ENCODE measurements at places on chromosomes 3 and 15. TPM values are rescaled to one million over a fixed set of nuclear protein-coding genes. Genes with fewer than 3 reads are reported as not detected.

The PLAAT1 gene
- 0.56 TPM for total RNA-seq

The RPL22L1 gene
- 108 TPM for total RNA-seq

The CRELD1 gene
- total RNA-seq: 49.6 TPM

The LRTM1 gene
- total RNA-seq: not detected

The STARD5 gene
- total RNA-seq: 4.0 TPM

The RTP1 gene
- not detected for total RNA-seq

The EPM2AIP1 gene
- total RNA-seq: 10.3 TPM

The CDCP1 gene
- 10.9 TPM for total RNA-seq

The DHFR2 gene
- total RNA-seq: 3.9 TPM

The BLM gene
- 13.2 TPM for total RNA-seq

DNA sequence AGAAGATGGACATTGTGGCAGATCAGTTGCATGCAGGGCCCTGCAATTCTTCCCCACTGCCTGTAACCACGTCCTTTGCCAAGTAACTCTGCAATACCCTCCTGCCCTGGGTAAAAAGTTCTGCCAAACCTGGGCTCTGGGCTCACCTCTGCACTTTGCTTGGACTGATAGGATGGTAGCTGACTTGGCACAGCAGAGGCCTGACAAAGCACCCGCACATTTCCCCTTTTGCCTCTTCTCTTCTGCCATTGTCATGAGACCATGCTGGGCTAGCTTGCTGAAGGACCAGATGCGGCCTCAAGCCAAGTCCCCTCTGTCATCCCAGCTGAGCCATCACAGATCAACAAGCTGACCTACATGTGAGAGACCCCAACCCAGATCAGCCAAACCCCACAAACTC, 122.4 kb downstream of the SMAD6 start:
- no peak for DNase-seq

GRCh38 chr3:71659864-71660591, 65.2 kb downstream of the EIF4E3 start:
- no peak for DNase-seq

DNA sequence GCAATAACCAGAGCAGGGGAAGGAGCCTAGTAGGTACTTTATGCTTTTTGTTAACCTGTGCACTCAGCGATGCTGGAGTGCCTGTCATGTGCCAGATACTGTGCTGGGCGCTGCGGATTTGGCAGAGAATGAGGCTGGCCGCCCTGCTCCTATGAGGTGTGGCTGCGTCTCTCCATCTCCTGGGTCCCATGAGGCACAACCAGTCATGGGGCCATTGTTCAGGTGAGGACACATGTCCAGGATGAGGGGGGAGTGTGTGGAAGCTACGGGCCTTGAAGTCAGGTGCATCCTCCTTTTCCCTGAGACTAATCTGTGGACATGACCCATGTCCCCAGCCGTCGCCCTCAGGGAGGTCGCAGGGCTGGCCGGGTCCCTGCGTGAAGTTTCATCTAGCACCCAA, 963 bp upstream of the TXNRD3 start:
- no peak for DNase-seq

DNA sequence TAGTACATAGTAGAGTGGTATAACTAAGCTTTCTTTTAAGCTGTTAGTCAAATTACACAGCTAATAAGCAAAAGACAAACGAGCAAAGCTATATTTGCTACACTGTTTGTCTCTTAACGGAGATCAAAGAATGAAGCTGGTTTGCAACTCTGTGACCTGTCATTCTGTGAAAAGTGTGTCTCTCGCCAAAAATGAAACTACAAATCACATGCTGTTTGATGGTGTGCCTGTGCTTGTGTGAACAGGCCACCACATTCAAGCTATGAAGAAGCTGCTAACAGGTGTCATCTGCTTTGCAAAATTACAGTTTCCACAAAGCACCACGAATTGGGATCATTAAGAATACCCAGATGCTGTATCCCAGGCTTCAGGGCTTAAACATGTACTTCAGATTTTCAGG, 667.8 kb upstream of the NAALADL2 start:
- no peak for DNase-seq

DNA sequence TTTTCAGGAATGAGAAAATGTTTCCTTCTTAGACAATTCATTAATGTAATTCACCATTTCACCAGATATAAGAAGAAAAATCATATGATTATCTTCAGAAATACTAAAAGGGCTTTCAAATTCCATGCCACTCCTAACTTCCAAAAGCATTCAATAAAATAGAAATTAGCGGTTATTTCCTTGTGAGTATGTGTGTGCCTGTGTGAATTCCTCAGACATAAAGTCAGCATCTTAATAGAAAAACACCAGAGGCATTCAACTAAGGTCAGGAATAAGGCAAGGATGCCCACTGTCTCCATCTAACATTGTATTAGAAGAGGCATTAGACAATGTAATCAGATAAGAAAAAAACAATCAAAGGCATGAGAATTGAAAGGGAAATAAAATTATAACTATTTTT, 88.4 kb downstream of the PLCH1 start:
- no peak for DNase-seq

DNA sequence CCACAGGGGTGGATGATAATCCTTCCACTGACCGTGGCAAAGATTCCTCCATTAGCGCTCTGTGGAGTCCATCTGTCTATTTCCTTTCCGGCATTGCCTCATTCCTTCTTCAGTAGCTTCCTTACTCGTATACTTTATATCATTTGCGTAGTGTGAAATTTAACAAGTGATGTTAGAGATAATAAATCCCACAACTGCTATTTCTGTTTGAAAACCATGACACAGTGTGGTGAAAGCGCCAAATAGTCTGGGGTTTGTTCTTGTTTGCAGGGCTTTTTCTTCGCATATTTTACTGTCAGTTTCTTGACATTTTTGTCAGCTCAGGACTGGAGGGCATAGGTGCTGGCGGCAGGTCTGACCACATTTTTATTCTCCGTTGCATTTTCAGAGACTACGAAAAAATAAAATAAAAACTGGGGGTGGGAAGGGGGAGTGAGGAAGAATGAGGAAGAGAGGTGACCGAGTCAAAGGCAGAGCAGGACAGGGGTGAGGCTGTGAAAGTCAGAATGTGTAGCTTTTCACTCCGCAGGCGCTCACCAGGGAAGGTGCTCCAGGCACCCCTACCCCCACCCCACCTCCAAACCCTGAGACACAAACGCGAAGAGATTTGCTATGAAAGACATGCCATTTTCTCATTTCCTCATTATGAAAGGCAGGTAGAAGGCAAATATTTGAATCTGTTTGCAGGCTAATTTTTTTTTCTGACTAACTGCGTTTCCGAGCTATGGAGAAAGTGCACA, 965.0 kb downstream of the MCTP2 start:
- no peak for DNase-seq

- DNase-seq: no peak
These were observed 73.9 kb downstream of the TBC1D2B start for GRCh38 chr15:78003539-78004008.

DNA sequence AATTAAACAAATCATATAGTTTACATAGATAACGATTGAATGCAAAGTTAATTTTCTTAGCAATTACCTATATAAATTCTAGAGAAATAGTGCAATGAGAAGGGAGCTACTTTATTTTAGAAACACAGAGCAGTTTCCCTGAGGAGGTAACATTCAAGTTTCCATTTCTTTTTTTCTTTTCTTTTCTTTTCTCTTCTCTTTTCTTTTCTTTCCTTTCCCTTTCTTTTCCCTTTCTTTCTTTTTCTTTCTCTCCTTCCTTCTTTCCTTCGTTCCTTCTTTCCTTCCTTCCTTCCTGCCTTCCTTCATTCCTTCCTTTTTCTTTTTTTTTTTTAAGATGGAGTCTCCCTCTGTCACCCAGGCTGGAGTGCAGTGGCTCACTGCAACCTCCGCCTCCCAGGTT, 417.3 kb downstream of the NLGN1 start:
- no peak for DNase-seq

GRCh38 chr3:126418661-126419131, 24.0 kb downstream of the CFAP100 start:
- DNase-seq: no peak

- no peak for DNase-seq
These were observed 62.9 kb downstream of the STAC start for GRCh38 chr3:36443028-36443686.

GRCh38 chr3:148924562-148924961, 59.5 kb downstream of the CPA3 start:
- no peak for DNase-seq

- DNase-seq: no peak
These were observed 43.2 kb downstream of the MYLK start for GRCh38 chr3:123840961-123841360.

DNA sequence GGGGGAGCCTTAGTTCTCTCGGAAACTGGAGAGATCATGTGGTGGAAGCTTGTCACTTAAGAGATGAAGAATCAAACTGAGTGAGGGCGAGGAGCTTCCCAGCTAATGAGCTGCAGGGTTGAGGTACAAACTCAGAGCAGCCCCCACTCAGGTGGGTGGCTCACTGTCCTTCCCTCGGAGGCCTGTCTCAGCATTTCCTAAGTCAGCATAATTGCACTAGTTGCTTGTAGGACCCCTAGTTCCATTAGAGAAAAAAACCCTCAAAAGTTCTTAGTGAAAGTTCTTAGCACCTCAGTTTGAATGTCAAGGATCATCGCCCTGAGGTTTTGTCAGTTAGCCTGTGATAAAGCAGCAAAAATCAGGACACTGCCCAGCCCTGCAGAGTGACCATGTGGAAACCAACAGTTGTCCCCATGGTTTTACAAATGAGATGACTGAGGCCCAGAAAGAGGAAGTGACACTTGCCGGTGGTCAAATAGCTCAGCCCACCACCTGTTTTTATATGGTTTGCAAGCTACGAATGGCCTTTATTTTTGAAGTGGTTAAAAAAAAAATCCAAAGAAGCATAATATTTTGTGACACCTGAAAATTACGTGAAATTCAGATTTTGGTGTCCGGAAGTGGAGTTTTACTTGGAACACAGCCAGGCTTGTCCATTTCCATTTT, 11.9 kb downstream of the SMAD6 start:
- no peak for DNase-seq

- no peak for DNase-seq
These were observed 71.8 kb downstream of the THSD4 start for GRCh38 chr15:71187078-71187477.

DNA sequence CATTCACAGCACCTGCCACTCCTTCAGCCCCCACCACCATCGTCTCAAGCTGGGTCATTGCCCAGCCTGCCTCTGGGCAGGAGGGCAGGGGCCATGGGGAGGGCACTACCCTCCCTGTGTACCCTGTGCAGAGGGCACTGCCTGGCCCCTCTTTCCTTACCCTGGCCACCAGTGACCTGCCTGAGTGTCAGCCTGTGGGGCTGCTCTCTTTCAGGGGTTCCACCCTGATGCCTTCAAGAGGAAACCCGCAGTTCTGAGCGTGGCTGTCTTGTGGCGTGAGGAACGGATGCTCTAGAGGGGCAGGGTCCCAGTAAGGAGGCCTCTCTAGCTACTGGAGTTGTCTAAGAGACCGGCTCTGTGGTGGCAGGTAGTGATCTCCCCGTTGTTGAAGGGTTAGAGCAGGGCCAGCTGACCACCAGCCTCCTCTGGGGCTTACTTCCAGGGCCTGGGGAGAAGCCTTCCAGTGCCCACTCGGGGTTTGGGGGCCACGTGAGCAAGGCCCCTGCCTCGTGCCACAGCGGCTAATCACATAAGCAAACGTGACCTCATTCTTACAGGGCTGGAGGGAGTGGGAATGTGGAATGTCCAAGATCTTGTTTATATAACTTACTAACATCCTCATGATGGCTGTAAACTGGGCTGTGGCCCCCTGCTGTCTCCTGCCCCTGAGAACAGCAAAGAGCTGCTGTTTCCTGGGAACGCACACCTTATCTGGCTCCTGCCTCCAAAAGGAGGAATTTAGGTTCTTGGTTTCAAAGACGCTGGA, 31.4 kb upstream of the SEC13 start:
- DNase-seq: no peak

GRCh38 chr15:20340931-20341661, 200.5 kb downstream of the GOLGA6L6 start:
- DNase-seq: peak; percentile 96

DNA sequence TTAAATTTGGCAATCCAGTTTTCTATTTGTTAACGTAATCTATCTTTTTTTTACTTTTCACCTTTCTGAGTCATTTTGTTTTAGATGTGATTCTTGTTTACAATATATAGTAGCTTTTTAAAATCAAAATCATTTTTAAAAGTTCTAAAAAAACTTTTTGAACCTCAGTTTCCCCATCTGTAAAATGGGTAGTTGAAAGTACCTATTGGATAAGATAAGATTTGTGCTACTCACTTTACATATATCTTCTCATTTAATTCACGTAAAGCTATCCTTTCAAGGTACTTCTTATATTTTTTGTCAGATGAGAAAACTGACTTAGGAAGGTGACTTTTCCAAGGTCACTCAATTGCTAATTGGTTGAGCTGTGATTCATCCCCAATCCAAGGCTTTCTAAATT, 153.2 kb downstream of the EEFSEC start:
- DNase-seq: no peak

DNA sequence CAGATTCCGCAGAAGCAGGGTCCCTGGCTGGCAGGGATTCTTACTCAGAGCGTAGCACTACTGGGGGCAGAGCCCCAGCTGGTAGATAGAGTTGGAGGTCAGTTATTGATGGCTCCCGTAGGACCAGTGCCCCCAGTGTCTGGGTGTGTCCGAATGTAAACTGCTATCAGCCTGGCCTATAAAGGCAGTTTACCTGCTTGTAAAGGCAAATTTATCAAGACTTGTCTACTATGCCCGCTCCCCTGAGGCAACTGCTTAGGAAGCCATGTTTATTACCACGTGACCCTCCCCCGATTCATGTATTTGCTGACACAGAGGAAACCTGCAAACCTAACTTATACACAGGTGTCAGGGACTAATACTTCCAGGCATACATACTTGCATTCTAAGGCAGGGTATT, 607 bp upstream of the PPP1R14D start:
- no peak for DNase-seq

DNA sequence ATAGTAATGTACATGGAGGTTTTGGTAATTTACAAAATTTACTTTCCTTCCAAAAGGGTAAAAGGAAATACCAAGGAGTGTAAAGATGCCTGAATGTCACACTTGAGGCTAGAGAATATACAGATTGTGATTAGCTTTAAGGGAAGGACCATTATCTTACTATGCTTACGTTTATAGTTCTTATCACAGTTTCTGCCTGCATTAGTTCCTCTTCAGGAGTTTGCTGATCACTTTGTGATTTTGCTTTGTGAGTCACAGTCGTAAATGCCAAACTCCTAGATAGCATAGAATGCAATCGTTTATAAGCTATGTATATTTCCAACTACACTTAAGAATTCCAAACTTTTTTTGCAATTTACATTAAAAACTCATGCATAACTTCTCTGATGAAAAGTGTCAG, 1034.6 kb downstream of the DIPK2A start:
- no peak for DNase-seq

- DNase-seq: no peak
These were observed 59.9 kb downstream of the LRRFIP2 start for GRCh38 chr3:37114251-37115145.

- no peak for DNase-seq
These were observed 28.4 kb upstream of the CNTN3 start for GRCh38 chr3:74642876-74643275.
